ENCODE measurements at places on chromosomes 2 and 18.

GRCh38 chr2:28626891-28627421, 124.7 kb upstream of the PPP1CB start:
- peak; percentile 57 for DNase-seq

DNA sequence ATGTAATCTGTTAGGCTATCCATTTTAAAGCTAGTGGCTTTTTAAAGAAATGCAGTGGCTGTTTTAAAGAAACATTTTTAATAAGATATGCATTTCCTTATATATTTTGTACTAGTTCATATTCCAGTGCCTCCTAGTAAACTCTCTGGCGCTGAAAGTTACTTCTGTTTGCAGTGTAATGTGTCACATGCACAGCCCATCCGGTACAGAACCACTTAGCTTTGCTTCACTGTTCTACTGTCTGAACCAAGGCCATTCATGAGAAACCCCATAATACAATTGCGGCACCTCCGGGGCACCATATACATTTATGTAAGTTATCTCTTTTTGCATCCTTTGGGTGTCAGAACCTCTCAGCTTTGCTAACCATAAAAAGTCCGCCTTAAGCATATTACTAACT, 114.6 kb upstream of the KCTD1 start:
- no peak for DNase-seq

DNA sequence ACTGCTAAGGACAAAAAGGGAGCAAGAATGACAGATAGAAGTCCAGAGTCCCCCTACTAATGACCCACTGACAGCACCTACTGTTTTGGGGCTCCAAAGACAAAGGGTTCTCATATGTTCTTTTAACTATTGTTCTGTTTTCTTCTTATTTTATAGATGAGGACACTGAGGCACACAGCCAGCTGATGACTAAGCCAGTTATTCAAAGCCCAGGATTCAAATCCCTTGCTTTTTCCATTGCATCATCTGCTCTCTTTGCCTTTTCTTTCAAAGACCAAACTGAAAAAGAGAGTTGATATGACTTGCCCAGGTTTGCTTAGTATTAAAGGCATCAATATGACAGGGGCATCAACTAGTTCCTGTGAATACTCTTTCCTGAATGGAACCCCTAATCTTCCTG, 299.8 kb downstream of the LRATD1 start:
- DNase-seq: no peak

- DNase-seq: no peak
Measured at GRCh38 chr2:138579556-138579955, 78.0 kb downstream of the SPOPL start.

GRCh38 chr18:57547260-57547659, 39.2 kb downstream of the FECH start:
- no peak for DNase-seq

- no peak for DNase-seq
Measured at GRCh38 chr2:200042102-200042735, 86.8 kb downstream of the MAIP1 start.

DNA sequence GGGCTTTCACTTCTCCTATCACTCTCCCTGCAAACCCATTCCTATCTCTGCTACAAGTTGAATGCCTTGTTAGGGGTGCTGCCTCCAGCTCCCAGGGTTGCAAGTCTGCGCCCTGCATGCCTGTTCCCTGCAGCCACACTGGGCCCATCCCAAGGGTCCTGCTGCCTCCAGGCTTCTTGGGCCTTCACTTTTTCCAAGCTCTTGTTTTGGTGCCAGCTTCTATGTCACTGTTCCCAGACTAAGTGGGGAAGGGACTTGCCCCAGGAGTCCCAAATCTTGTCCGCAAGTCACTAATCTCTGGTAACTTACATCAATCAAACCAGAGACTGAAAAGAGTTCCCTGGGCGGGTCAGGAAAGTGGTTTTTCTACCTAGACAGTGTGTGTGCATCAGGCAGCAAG, 65.4 kb downstream of the ZCCHC2 start:
- DNase-seq: no peak

DNA sequence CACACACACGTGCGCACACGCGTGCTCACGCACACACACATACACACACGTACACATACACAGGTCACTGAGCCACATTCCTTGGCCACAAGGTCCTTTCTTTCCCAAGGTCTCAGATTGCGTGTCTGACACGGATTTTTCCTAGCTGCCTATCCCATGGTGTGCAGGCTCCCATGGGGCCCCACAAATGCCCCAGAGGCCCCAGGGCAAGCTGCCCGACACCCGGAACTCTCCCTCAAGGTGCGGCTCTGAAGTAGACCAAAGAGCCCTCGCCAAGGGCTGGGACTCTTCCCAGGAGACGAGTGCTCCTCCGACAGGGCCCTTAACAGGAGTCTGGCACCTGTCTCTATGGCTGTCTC, 46.7 kb downstream of the SDC1 start:
- DNase-seq: no peak
